Heart right ventricle (tissue), 16 donors: ENCODE measurements at places on chromosomes 2 and 18. TPM values are rescaled to one million over a fixed set of nuclear protein-coding genes. Genes with fewer than 3 reads are reported as not detected.

Gene MAP2
- total RNA-seq: 15.5 TPM

- H3K27me3 ChIP-seq: no peaks in the 10 kb centered on the region
- DNase-seq: no peak
- H3K4me3 ChIP-seq: no peak overlapping the region
- H3K4me1 ChIP-seq: peaks cover 23% of the 10 kb centered on the region
- H3K27ac ChIP-seq: no peak overlapping the region
Measured at GRCh38 chr18:3092727-3093126, 79.8 kb upstream of the LPIN2 start.

Gene TRABD2A
- 0.46 TPM for total RNA-seq

Gene ACMSD
- total RNA-seq: not detected

DNA sequence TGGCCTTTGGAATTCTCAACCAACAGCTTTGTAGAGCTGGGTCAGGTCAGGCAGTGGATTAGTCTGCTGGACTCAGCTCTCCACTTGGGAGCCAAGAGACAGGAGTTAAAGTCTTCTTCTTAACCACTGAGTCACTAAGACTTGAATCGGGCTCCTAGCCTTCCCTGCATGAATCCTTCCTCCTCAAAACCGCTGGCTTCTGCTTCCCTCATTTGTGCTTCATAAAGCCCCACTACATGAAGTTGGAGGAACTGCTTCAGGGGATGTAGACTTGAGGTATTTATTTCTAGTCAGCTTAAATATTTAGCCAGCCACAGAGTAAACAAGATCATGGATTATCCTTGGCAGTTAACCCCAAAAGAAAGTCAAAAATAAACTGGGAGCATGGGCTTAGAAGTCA is 536.3 kb upstream of the TNP1 start:
- no peak overlapping the region for H3K4me3 ChIP-seq
- no peak overlapping the region for H3K27ac ChIP-seq
- no peaks in the 10 kb centered on the region for H3K36me3 ChIP-seq
- no peaks in the 10 kb centered on the region for H3K27me3 ChIP-seq
- no peak for DNase-seq
- peaks cover 4% of the 10 kb centered on the region for H3K4me1 ChIP-seq

GRCh38 chr2:231877533-231878456 is 48.4 kb downstream of the NPPC start:
- peaks cover 52% of the 10 kb centered on the region for H3K27me3 ChIP-seq
- no peaks in the 10 kb centered on the region for H3K4me1 ChIP-seq
- no peak for DNase-seq
- no peaks in the 10 kb centered on the region for H3K36me3 ChIP-seq
